CD4-positive, alpha-beta T cell treated with Interleukin-2 at 100 ng/mL for 4 hours (primary cell): ENCODE measurements at places on chromosomes 7 and 10.
A peak's percentile ranks its signal among the peaks of the same experiment; 100 is the strongest.

GRCh38 chr10:46520941-46521340 is 35.5 kb downstream of the GPRIN2 start:
- DNase-seq, result no peak

- DNase-seq, result no peak
Measured at GRCh38 chr7:6128205-6128604, 97.0 kb downstream of the ANKRD61 start.

DNA sequence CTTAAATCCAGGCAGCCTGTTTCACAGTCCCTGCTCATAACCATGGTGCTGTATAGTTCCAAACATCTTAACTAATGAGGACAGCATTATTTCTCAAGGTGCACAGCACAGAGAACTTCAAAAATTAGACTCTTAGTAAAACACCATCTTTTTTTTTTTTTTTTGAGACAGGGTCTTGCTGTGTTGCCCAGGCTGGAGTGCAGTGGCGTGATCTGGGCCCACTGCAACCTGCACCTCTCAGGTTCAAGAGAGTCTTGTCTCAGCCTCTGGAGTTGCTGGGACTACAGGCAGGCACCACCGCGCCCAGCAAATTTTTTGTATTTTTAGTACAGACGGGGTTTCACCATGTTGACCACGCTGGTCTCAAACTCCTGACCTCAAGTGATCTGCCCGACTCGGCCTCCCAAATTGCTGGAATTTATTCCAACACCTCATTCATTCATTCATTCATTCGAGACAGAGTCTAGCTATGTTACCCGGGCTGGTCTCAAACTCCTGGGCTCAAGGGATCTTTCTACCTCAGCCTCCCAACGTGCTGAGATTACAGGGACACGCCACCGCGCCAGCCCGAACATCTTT is 507 bp upstream of the TMEM254 start:
- DNase-seq, result no peak

- no peak for DNase-seq
Measured at GRCh38 chr7:81783818-81784217, 14.0 kb upstream of the HGF start.

DNA sequence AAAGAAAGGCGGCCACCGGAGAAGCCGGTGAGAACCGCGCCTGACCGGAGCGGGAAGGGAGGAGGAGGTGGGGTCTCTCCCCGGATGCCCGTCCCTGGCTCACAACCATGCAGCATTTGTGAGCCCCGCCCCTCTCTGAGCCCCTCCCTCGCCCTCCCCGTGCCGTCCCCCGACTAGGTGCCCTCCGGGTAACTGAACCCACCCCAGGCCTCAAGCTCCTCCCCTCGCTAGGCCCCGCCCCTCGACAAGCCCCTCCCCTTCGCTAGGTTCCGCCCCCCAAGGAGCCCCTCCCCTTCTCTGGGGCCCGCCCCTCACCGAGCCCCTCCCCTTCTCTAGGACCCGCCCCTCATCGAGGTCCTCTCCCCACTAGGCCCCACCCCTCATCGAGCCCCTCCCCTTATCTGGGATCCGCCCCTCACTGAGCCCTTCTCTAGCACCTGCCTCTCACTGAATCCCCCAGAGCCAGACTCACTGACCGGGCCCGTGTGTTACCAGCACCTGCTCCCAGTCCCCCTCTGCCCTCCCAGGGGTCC is 42.2 kb upstream of the HSPB1 start:
- peak; percentile 10 for DNase-seq

GRCh38 chr10:93068411-93069244 is 5.1 kb upstream of the CYP26A1 start:
- DNase-seq, result no peak

DNA sequence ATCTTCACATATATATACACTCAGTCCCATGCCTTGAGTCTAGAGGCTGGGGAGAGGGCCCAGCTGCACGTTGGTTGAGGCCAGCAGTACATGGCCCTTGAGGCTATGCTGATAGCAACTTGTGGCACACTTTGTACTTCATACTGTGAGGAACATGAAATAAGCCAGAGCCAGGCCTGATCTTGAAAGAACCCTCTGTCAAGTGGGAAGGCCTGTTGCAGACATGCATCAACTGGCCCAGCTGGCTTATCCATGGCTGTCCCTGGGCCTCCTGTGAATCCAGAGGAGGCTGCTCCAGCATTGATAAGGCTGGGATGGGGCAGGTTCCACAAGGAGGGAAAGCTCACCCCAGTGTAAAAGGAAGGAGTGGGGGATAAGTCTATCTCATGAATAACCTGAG is 140.4 kb downstream of the NRF1 start:
- DNase-seq, result no peak

GRCh38 chr7:35261041-35261440 is 7.1 kb upstream of the TBX20 start:
- no peak for DNase-seq

GRCh38 chr10:70595566-70596016 is 7.0 kb downstream of the PRF1 start:
- no peak for DNase-seq

GRCh38 chr10:73650537-73651331 is 5.1 kb downstream of the SYNPO2L start:
- no peak for DNase-seq

- DNase-seq, result no peak
Measured at GRCh38 chr7:105141068-105141467, 127.1 kb downstream of the KMT2E start.

GRCh38 chr10:108424656-108425055 is 1260.2 kb upstream of the SORCS1 start:
- no peak for DNase-seq

DNA sequence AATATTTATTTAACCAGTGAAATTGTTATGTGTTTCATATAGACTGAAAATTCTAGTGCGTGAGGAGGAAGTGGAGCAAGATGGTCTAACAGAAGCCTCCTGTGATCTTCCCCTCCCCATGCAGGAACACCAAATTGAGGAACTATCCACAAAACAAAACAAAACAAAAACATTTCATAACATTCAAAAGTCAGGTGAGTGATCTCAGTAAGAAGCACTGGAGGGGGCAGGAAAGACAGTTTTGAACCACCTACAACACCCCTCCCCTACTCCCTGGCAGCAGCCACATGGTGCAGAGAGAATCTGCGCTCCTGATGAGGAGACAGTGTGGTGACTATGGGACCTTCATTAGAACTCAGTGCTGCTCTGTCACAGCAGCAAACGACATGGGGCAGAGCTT is 221.9 kb upstream of the SEMA3C start:
- DNase-seq, result no peak

- DNase-seq, result no peak
Measured at GRCh38 chr10:50316695-50317648, 65.7 kb upstream of the ASAH2 start.

DNA sequence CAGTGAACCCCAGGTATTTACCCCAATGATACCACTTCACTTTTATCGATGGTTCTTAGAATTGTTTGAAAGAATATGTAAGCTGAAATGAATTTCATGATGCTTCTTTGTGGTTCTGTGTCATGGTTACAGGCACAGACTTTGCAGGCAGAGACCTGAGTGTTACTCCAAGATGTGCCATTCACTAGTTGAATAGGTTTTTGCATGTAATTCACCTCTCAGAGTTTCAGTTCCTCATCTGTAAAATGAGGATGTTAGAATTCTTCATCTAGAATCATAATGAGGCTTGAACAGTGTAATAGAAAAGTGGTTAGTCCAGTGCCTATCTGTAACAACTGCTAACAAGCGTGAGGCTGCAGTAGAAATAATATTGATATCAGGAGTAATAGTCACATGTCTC is 54.6 kb downstream of the VSTM2A start:
- DNase-seq, result no peak

GRCh38 chr10:790821-791551 is 101.5 kb upstream of the DIP2C start:
- DNase-seq, result no peak

DNA sequence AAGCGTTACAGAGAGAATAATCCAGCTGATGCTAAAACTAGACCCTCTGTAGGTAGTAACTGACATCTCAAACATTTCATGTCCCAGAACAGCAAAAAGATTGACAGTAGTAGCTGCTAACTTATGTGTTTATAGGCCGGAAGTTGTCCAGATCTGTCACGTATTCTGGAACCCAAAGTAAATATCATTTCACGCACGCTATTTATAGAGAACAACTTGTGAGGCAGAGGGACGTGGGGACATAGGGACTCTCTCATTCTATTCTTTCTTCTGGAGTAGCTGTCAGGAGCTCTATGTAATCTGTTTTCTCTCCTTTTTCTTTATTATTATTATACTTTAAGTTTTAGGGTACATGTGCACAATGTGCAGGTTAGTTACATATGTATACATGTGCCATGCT is 22.3 kb downstream of the AGK start:
- no peak for DNase-seq

- DNase-seq, result peak; percentile 81
Measured at GRCh38 chr10:101050208-101051069, 11.3 kb upstream of the KAZALD1 start.

- DNase-seq, result no peak
Measured at GRCh38 chr10:123972481-123973401, 81.1 kb upstream of the CPXM2 start.
